ENCODE measurements at places on chromosomes 2 and 18.

- no peak for DNase-seq
Observed at GRCh38 chr2:34901739-34902138, 1302.6 kb upstream of the FAM98A start.

GRCh38 chr2:23620841-23621341 lies 235.9 kb downstream of the KLHL29 start:
- no peak for DNase-seq

DNA sequence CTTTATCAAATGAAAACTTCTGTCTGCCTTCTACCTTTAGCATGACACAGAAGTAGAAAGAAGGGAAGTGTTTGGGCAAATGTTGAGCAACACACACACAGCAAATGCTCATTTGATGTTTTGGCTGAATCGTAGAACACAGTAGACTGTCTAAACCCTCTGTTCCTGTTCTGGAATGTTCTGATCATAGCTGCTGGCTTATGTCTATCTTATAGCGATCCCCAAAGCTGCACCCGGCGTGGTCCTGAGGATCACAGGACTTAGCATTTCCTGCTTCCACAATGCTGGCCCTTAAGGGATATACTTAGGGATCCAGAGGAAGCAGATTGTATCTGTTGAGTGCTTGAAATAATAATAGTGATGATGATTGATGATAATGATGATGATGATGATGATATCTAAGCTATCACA lies 15.2 kb downstream of the GNLY start:
- DNase-seq: no peak

DNA sequence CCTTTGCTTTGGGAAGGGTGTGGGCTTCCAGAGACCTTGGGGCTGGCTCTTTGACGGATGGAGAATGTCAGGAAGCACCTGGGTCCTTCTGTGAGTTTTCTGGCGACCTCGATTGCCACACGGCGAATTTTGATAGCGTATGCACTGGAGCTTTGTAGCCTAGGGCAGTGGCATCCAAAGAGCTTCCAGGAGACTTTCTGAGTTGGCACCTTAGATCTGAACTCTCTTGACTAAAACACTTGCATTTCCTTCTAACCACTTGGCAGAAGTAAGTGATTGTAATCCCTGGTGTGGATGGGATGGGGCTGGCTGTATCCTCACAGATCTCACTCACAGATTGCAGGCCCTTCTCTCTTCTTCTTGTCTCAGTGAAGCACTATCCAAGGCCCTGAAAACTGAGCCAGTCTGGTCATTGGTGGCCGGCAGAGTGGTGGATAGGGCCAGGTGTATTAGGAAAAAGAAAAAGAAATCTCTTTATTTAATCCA lies 7.8 kb downstream of the RNF144A start:
- no peak for DNase-seq

DNA sequence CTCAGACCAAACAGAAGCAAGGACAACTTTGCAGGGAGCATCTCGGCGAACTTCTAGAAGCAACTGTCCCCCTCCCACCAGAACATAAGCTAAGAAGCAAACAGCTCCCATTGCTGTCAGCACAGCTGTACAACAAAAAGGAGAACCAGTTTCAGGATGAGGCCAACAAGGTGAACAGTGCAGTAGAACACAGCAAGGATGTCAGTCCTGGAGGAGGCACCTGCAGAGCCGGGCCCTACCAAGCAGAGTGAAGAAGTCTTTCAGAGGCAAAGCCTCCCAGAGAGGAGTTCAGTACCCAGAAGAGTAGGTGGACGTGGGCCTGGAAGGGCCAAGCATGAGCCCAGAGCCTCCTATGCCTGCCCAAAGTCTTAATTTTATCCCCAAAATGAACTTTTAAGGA lies 1.0 kb downstream of the PASK start:
- no peak for DNase-seq

- DNase-seq: no peak
Observed at GRCh38 chr2:17413036-17413435, 105.2 kb downstream of the RAD51AP2 start.

- no peak for DNase-seq
Observed at GRCh38 chr2:1856475-1856874, 112.2 kb upstream of the PXDN start.

DNA sequence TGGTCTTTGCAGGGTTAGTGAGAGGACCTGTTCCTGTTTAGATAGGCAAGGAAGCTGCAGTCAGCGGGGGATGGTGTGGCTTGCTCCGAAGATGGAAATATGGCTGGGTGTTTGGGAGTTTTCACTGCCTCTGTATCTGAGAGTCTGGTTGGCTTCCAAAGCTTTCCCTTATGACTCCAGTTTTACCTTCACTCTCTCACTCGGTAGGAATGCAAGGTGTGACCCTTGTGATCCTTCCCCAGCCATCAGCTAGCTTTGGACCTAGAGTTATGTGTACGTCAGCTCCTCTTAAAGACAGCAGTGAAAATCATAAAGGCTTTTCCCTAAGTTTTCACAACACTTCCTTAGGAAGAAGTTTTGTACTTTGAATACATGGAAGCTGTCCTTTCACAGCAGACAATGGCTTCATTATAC lies 35.5 kb upstream of the TMEM87B start:
- no peak for DNase-seq

GRCh38 chr2:12612168-12612567 lies 104.6 kb upstream of the TRIB2 start:
- no peak for DNase-seq

GRCh38 chr2:56239437-56239836 lies 55.6 kb downstream of the CCDC85A start:
- DNase-seq: no peak

DNA sequence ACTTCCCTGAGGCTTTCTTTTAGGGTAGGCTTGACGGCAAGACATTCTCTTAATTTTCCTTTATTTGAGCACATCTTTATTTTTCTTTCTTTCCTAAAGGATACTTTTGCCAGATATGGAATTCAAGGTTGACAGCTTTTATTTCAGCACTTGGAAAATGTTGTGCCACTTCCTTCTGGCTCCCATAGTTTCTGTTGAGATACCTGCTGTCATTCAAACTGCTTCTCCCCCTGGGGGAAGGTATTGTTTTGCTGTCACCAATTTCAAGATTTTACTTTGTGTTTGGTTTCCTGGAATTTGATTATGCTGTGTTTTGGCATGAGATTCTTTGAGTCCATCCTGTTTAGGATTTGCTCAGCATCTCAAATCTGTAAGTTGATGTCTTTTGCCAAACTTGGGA lies 39.1 kb upstream of the TWIST2 start:
- DNase-seq: no peak

DNA sequence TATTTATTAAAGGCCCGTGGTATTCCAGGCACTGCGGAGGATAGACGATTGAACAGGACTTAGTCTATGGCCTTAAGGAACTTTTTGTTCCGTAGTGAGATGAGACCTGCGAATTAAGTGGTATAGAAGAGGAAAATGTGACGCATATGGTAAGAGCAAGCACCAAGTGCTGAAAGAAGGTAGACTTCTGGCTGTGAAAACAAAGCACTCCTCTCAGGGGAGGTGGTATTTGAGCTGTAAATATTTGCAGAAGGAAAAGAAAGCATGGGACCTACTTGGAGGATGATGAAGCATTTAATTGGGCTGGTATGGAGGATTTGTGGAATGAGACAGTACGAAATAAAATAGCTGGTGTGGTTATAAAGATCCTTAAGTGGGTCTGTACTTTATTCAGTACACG lies 62.5 kb downstream of the GPR39 start:
- DNase-seq: no peak

- no peak for DNase-seq
Observed at GRCh38 chr2:85472261-85472660, 53.7 kb downstream of the SH2D6 start.

- no peak for DNase-seq
Observed at GRCh38 chr2:147863835-147864234, 19.0 kb downstream of the ACVR2A start.

GRCh38 chr2:144942516-144943256 lies 422.8 kb upstream of the ZEB2 start:
- DNase-seq: no peak

GRCh38 chr2:20169796-20170703 lies 54.9 kb downstream of the SDC1 start:
- DNase-seq: no peak

DNA sequence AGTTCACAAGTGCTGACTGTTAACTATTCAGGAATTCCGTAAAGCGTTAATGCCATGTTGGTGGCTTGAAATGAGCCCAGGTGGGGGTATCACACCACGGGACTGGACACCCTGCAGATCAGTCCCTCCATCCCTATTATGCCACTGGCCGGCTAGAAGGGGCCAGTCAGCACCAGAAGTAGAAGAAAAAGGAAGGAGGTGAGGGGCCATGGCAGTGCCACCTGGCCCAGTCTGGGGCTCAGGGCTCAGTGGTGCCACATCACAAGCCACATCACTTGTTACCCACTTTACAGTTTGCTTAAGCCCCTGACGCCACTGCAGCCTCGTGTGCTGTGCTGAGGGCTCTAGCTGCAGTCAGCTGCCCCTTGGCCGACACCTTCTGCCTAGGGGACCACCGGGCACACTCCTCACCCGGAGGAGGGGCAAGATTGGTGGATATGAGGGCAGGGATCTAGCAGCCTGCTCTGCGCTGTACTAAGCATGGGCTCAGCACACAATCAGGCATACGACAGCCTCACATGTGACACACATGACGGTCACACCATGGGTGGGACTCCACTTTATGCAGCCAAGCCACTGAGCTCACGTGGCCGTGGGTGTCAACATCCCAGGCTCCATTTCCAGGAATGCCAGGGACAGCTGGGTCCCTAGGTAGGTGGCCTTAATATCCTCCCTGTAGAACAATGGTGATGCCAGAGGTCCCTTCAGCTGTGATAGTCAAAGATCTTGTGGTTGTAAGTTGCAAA lies 3.6 kb downstream of the LIMS2 start:
- DNase-seq: no peak

Data from GM10248 (cell line).